Right atrium auricular region (tissue), 2 donors: ENCODE measurements at places on chromosomes 2 and 18.
A peak's percentile ranks its signal among the peaks of the same experiment; 100 is the strongest.

DNA sequence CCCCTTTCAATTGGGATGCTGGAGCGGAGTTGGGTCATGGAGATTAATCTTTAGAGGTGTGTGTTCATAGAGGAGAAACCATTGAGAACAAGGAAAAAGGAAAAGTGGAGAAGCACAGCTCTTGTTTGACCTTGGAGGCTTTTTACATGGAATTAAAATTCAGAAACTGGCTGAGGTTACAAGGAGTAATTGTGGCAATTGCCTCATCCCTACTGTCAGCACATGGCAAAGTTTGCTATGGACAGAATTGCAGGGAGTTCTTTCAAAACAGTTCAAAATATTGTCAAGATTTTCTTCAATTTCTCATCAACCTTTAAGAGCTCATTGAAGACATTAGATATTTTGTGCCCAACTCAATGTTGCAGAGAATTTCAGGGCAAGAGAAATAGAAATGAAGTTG, 232.7 kb downstream of the SLC8A1 start:
- no peak for DNase-seq

GRCh38 chr2:196234672-196235071, 63.3 kb upstream of the STK17B start:
- no peak for DNase-seq

GRCh38 chr2:47849368-47849767, 56.9 kb downstream of the FBXO11 start:
- no peak for DNase-seq

DNA sequence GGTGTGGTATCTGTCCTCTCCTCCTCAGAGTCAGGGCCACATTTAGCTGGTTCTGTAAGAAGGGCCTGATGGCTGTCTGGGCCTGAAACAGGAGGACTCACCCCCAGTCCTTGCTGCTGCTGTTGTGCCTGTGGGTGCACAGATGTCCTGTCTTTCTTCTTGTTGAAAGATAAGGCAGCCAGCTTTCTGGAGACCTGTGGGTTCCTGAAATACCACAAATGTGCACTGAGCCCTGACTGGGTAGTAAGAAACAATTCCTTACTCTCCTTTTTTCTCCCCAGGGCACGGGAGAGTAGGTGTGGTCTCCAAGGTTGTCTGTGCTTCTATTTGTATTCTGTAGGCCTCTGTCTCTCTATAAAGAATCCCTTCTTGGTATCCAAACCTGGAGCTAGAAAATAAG, 96.2 kb upstream of the DLX2 start:
- DNase-seq = no peak

- no peak for DNase-seq
Observed at GRCh38 chr2:96146881-96147592, 1.8 kb upstream of the DUSP2 start.

GRCh38 chr18:27903906-27904305, 273.0 kb downstream of the CDH2 start:
- DNase-seq = no peak

- no peak for DNase-seq
Observed at GRCh38 chr18:36419900-36420531, 122.5 kb downstream of the FHOD3 start.

- DNase-seq = no peak
Observed at GRCh38 chr2:236694146-236694888, 124.7 kb downstream of the ACKR3 start.

- no peak for DNase-seq
Observed at GRCh38 chr18:11607906-11608305, 1.5 kb upstream of the SLC35G4 start.

DNA sequence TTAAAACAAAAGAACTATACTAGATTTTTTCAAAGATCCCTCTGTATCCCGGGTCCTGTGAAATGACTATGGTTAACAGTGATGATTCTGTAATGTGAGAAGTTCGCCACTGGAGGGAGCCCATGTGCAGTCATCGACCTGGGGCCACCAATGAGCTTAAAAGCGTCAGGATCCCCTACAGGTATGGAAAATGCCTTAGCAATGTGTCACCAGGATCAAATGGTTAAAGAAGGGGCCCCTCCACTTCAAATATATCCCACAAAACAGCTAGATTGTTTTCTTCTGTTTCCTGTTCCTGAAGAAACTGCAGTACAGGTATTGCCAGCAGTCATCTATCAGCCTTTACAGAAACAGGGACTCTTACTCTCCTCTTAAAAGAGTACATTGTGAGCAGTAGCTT, 15.3 kb downstream of the CHRNA1 start:
- DNase-seq = no peak

DNA sequence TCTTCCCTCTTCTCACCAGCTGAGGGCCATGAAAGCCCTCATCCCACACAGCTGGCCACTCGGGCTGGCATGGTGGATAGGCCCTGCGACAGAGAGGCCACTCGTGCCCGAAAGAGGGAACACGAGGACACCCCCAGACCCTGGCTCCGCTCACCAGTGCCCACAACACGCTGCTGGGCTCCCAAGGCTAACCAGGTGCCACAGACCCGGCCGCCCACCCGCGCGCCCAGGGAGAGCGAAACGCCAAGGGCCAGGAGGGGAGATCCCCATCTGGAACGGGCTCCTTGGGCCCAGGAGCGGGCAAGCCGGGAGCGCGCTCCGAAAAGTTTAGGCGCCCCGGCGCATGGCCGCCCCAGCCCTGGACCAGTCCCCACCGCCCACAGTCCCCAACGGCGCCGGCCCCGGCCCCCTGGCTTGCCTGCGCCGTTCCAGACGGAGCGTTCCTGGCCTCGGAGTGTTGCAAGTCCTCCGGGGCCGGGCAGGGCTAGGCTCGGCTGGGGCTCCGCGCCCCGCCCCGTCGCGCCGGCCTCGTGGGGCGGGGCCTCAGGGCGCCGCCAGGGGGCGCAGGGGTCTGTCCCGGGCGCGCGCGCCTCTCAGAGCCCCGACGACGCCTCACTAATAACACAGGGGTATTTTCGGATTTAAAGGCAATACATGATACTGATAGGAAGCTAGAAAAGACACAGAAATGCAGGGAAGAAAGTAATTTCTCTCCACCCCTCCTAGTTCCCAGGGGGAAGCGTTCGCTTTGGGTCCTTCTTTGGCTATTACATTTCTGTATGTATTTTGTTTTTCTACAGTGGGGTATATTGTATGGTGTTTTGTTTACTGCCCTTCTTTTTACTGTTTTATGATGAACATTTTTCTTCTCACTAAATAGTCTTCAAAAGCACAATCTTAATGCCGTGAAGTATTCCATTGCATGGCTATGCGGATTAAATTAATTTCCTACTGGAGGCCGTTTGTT, at the start of gene TMBIM1:
TSS of gene TMBIM1 (minus strand) at position 456 of the 967 bp plus-strand sequence. CDS start 10,362 bp downstream, outside the sequence.
- DNase-seq = peak; percentile 87
